H1 (cell line): ENCODE measurements at places on chromosomes 5 and 9. TPM values are rescaled to one million over a fixed set of nuclear protein-coding genes. Genes with fewer than 3 reads are reported as not detected.

The FAM169A gene
- total RNA-seq = 78.7 and 83.1 TPM in 2 replicates

The NMUR2 gene
- total RNA-seq = not detected in 2 replicates

The SLC34A1 gene
- not detected in 2 replicates for total RNA-seq

- DNase-seq = no peak
- no peaks in the 10 kb centered on the region for H3K27me3 ChIP-seq
- no peaks in the 10 kb centered on the region for H3K36me3 ChIP-seq
- H3K4me1 ChIP-seq = no peaks in the 10 kb centered on the region
- no peak overlapping the region for H3K4me3 ChIP-seq
Measured at GRCh38 chr5:123444016-123444415, 20.8 kb upstream of the CEP120 start.

- no peaks in the 10 kb centered on the region for H3K4me1 ChIP-seq
- no peak overlapping the region for H3K4me3 ChIP-seq
- no peak overlapping the region for H3K27ac ChIP-seq
- no peaks in the 10 kb centered on the region for H3K27me3 ChIP-seq
- DNase-seq = no peak
Measured at GRCh38 chr5:15933259-15934207, 246.1 kb downstream of the MARCHF11 start.

DNA sequence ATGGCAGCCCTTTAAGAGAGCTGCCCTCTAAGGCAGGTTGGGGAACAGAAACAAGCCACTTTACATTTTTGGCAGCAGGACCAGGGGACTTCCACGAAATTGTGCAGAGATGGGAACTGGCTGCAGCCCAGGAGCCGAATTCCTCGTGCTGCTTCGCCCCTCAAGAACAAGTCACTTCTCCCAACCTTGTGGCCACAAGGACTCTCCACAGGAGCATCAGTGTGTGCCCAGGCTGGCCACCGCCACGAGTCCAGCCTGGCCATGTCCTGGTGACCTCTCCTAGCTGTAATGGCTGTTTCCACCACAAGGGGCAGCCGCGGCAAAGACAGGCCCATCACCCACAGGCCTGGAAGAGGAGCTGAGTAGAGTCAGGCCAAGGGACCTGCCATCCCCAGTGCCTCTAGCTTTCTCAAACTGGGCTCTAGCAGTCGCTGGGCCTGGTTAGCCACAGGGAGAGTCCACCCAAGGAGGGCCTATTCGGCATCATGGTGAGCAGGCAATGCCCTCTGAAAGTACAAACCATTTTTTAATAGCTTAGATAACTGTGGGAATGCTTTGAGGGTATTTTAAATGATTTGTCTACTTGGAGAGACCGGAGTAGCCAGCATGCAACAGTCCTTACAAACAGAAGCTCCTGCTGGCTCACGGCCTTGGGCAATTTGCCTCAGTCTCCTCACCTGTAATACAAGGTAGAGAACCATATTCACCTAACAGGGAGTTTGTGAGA is 129.0 kb downstream of the COL23A1 start:
- H3K4me3 ChIP-seq = no peak overlapping the region
- no peak overlapping the region for H3K27ac ChIP-seq

GRCh38 chr5:115168829-115169486 is 750 bp downstream of the TRIM36 start:
- H3K4me1 ChIP-seq = peaks cover 4% of the 10 kb centered on the region
- peak; percentile 80 for DNase-seq
- peak overlapping the region; percentile 94 for H3K4me3 ChIP-seq
- H3K27me3 ChIP-seq = peaks cover 15% of the 10 kb centered on the region

- H3K27me3 ChIP-seq = no peaks in the 10 kb centered on the region
- no peak for DNase-seq
- no peak overlapping the region for H3K27ac ChIP-seq
- no peaks in the 10 kb centered on the region for H3K36me3 ChIP-seq
- no peaks in the 10 kb centered on the region for H3K4me1 ChIP-seq
Measured at GRCh38 chr5:169542811-169543210, 40.8 kb upstream of the SPDL1 start.

DNA sequence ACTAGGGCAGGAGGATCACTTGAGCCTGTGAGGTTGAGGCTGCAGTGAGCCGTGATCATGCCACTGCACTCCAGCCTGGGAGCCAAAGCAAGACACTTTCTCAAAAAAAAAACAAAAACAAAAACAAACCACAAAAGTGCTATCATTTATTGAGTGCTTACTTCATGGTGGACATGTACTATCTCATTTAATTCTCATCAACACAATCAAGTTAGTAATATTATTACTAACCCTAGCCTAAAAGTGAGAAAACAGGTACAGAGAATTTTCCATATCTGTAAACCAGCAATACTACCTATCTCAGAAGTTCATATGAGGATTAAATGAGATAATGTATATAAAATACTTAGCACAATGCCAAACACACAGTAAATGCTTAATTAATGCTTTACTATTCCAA is 85.8 kb downstream of the MAPKAP1 start:
- no peak overlapping the region for H3K27ac ChIP-seq
- H3K4me1 ChIP-seq = no peaks in the 10 kb centered on the region
- H3K36me3 ChIP-seq = no peaks in the 10 kb centered on the region
- no peak overlapping the region for H3K4me3 ChIP-seq
- DNase-seq = no peak
- no peaks in the 10 kb centered on the region for H3K27me3 ChIP-seq

GRCh38 chr9:89278997-89279739 is 31.8 kb upstream of the CKS2 start:
- no peak overlapping the region for H3K27ac ChIP-seq
- H3K4me3 ChIP-seq = no peak overlapping the region
- H3K27me3 ChIP-seq = no peaks in the 10 kb centered on the region
- no peak for DNase-seq

GRCh38 chr9:107142896-107143603 is 140.0 kb upstream of the RAD23B start:
- H3K27me3 ChIP-seq = no peaks in the 10 kb centered on the region
- DNase-seq = no peak
- no peaks in the 10 kb centered on the region for H3K4me1 ChIP-seq

DNA sequence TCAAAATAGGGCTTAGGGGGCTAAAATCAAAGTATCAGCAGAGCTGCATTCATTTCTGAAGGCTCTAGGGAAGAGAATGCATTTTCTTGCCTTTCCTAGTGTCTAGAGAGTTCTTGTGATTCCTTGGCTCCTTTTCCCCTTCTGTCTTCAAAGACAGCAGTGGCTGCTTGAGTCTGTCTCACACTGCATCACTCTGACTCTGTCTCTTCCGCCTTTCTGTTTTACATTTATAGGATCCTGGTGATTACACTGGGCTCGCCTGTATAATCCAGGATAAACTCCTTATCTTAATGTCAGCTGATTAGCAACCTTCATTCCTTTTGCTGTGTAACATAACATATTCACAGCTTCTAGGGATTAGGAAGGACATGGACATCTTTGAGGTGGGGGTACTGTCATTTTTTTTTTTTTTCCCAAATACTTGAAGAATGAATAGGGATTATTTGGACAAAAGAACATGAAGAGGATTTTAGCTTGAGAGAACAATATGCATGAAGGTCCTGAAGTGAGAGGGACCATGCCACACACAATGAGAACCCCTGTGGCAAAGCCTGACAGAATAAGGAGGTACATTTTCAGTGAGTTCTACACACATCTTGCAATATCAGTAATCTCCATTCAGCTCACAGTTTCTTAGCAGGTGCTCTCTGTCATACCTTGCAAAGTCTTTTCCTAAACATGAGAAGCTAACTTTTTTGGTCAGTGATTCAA is 267.6 kb downstream of the FAM170A start:
- no peaks in the 10 kb centered on the region for H3K27me3 ChIP-seq
- DNase-seq = no peak
- H3K36me3 ChIP-seq = no peaks in the 10 kb centered on the region
- no peak overlapping the region for H3K4me3 ChIP-seq
- H3K27ac ChIP-seq = no peak overlapping the region

DNA sequence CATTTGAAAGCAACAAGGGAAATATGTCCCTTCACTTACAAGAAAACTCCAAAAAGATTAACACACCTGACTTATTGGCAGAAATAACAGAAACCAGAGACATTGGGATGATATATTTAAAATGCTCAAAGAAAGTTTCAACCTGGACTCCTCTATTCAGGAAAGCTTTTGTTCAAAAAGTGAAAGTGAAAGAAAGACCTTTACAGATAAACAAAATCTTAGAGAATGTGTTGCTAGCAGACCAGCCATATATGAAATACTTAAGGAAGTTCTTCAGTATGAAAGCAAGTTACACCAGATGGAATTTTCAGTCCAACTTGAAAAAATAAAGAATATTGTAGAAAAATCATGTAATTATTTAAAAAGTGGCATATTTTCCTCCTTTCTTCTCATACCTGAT is 1075.1 kb downstream of the NR2F1-AS1 start:
- H3K4me3 ChIP-seq = no peak overlapping the region
- peaks cover 2% of the 10 kb centered on the region; the same call in 1 of the 2 replicates for H3K36me3 ChIP-seq
- DNase-seq = no peak
- H3K27me3 ChIP-seq = no peaks in the 10 kb centered on the region
- no peaks in the 10 kb centered on the region for H3K4me1 ChIP-seq
- H3K27ac ChIP-seq = no peak overlapping the region

DNA sequence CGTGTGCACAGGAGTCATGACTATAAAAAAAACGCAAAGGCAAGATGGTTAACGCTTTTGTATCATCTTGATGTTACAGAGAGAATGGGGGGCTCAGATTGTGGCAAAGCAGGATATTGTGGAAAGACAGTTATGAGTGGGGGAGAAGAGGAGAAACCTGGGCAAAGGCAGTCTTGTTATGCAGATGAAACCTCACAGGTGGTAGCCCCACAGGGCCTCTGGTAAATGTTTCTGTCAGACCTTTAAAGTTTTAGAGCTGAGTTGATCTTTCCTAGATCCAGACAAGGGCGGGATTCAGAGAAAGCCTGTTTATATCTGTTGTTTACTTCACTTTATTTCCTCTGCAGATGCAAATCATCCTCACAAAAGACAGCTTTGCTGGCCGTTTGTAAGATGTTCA is 55.2 kb downstream of the C9orf85 start:
- H3K27ac ChIP-seq = peak overlapping the region; percentile 55; the same call in 1 of the 2 replicates
- peaks cover 10% of the 10 kb centered on the region for H3K4me1 ChIP-seq
- no peak for DNase-seq
- H3K27me3 ChIP-seq = no peaks in the 10 kb centered on the region

- H3K4me3 ChIP-seq = no peak overlapping the region
- DNase-seq = no peak
- no peak overlapping the region for H3K27ac ChIP-seq
- H3K4me1 ChIP-seq = peaks cover 2% of the 10 kb centered on the region
- H3K36me3 ChIP-seq = no peaks in the 10 kb centered on the region
- peaks cover 20% of the 10 kb centered on the region for H3K27me3 ChIP-seq
Measured at GRCh38 chr9:95049761-95050160, 267.7 kb downstream of the FANCC start.

- H3K4me1 ChIP-seq = peaks cover 9% of the 10 kb centered on the region
- DNase-seq = peak; percentile 72
- H3K36me3 ChIP-seq = no peaks in the 10 kb centered on the region
- H3K27me3 ChIP-seq = no peaks in the 10 kb centered on the region
- peak overlapping the region; percentile 78; the same call in 1 of the 2 replicates for H3K27ac ChIP-seq
- H3K4me3 ChIP-seq = peak overlapping the region; percentile 17
Measured at GRCh38 chr9:32344551-32345182, 39.8 kb upstream of the ACO1 start.
